ENCODE measurements at places on chromosomes 7 and 10.
A peak's percentile ranks its signal among the peaks of the same experiment; 100 is the strongest.

DNA sequence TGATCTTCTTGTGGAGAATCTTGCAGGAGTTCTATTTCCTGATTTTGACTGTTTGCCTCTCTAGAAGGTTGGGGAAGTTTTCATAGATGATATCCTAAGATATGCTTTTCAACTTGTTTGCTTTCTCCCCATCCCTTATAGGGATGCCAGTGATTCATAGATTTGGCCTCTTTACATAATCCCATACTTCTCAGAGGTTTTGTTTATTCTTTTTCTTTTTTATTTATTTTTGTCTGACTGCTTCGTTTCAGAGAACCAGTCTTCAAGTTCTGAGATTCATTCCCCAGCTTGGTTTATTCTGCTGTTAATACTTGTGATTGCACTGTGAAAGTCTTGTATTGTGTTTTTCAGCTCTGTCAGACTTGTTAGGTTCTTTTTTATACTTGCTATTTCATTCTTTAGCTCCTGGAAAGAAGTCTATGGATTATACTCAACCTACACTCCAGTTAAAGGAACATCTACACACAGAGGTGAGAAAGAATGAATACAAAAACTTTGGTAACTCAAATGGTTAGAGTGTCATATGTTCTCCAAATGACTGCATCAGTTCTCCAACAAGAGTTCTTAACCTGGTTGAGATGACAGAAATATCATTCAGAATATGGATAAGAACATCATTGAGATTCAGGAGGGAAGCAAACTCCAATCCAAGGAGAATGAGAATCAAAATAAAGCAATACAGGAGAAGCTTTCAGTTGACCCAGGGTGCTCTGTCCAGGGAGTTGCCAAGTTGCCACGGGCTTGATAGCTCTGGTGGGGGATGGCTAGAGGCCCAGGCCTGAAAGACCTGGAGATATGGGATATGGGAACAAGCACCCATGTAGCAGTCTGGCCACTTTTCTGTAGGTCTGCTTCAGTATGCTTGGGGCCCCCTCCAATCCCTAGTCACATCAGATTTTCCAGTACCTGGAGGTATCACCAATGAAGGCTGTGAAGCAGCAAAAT lies 150.3 kb downstream of the AHR start:
- no peak for DNase-seq

- DNase-seq, result no peak
Measured at GRCh38 chr7:112970771-112971170, 115.9 kb downstream of the GPR85 start.

DNA sequence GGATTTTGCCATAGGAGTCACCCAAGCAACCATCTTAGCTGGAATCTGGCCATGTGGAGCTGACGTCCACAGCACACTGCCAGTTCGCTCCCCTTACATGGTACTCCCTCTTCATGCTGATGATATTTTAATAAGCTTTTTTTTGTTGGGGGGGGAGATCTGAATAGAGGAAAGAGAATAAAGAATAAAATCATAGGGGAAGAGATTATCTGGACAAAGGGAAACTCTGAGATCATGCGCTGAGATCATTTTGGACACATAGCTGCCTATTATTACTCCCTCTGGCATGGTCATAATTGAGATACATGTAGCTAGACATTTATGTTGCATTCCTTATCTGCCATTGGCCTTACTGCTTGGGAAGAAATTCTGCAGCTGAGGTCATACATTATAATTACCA lies 282.7 kb downstream of the HTR7 start:
- no peak for DNase-seq

DNA sequence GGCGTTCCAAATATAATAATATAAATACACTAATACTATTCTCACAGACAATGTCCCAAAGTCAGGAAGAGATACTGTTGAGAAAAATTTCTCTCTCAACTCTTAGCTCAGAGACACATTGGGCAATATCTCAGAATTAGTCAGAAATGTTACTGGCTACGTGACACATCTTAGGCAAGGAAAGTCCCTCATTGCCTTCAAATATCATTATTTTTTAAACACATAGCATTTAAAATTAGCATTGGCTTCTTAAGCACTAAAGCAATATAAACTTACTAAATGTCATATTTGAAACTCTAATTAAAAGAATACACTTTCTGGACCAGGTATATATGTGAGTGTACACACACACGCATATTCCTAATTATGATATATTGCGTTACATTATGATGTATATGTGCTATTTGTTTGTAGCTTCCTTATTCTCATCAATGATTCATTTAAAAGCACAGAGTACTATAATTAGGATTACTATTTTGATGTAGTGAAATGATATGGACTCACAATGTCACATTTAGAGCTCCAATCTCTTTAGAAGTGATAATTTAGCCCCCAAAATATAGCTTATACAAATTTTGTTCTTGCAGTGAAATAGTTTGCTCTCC lies 255.8 kb downstream of the TWIST1 start:
- peak; percentile 15 for DNase-seq

- DNase-seq, result no peak
Measured at GRCh38 chr10:101071885-101072433, 10.2 kb downstream of the KAZALD1 start.

DNA sequence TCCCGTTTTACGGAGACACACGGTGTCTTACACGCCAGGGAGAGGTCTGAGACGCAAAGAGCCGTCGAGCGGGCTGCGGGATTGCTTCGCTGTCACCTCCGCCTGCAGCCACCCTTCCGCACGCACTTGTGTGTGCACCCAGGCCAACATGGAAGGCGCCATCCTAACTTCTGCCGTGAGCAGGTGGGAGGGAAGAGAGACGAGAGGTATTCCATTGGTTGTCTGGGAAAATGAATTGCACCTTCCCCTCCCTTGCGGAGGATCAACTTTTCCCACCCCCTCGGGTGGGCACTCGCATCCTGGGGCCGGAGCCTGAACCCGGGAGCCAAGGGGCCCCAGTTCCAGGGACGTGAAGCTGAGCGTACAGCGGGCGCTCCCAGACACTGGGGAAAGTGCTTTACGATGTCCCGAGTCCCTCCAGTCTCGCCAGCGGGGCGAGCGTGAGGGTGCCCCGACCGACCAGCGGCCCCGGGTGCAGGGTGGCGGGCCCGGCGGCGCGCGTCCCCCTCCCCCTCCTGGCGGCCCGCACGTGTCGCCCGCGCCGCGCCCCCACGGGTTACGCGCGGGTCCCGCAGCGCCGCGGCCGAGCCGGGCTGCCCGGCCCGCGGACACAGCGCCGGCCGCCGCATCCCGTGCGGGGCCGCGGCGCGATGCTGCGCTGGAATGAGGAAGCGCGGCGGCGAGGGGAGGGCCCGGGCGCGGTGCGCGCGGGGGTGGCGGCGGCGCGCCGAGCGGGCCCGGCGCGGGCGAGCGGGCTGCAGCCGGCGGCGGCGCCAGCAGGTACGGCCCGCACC lies 984 bp upstream of the IKZF1 start:
- DNase-seq, result no peak

GRCh38 chr7:36994456-36995112 lies 270.3 kb upstream of the AOAH start:
- no peak for DNase-seq

GRCh38 chr7:150365673-150366398 lies 2.8 kb upstream of the REPIN1 start:
- DNase-seq, result no peak

GRCh38 chr10:11156480-11156879 lies 138.8 kb downstream of the CELF2 start:
- no peak for DNase-seq

DNA sequence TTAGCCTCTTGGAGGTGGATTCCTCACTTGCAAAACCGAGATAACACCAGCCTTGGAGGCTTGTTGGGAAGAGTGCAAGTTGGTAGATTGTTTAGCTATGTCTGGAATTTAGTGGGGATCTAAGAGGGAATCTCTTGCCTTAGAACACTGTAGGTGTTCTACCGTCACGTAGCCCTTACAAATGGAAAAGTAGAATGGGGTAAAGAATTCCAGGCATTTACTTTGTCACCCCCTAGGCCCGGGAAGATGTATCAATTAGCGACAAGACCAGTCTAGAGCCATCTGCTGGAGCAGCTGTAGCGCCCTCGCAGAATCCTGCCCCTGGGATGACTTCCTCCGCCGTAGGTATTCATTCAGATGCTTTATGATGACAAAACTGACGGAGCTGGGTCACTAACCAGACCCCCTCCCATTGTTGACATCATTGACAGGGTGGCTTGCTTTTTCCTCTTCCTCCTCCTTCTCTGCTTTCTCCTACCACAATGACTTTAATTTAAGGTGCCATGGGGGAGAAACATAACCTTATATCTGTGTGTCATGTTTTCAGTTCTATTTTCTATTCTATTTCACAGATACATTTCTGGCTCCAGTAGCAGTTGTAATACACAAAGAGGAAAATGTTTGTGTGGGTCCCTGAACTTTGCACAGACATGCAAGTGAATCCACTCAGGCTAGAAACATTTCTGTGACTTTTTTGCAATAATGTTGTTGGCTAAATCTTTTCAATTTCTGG lies 262.6 kb upstream of the LYZL1 start:
- DNase-seq, result no peak

DNA sequence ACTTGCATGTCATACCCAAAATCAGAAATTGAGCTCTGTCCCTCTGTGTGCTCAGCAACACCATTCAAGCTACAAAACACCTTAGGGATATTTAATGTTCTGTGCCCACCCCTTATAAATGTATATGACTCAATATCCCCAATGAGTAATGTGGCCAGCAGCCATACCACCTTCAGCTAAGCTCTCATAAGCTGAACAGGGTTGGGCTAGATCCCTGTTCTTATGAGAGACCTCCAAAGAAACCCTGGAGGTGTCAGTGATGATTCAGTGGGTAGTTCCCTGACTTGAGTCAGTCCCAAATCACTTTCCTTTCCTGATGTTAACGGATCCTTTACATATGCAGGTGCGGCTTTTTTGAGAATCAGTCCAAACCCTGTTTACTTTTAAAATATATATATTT lies 253.8 kb downstream of the CREB5 start:
- no peak for DNase-seq

- DNase-seq, result no peak
Measured at GRCh38 chr7:133003052-133003910, 78.6 kb downstream of the CHCHD3 start.

- no peak for DNase-seq
Measured at GRCh38 chr7:24508316-24508715, 64.9 kb upstream of the PALS2 start.

- no peak for DNase-seq
Measured at GRCh38 chr7:38658921-38659320, 27.7 kb upstream of the AMPH start.

DNA sequence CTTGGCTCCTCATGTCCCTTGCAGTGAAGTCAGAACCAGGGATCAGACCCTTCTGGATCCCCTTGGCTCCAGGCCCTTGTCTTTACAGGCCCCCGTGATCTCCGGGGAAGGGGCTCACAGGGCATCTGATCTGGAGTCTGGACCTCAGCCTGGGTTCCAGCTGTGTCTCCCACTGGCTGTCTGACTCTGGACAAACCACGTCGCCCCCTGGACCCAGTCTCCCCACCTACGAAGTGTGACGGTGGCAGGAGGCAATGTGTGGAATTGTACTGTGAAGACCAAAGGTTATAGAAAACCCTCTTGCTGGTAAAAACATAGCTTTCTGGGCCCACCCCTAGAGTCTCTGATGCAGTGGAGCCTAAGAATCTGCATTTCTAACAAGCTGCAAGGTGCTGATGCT lies 15.5 kb upstream of the C10orf71 start:
- no peak for DNase-seq

DNA sequence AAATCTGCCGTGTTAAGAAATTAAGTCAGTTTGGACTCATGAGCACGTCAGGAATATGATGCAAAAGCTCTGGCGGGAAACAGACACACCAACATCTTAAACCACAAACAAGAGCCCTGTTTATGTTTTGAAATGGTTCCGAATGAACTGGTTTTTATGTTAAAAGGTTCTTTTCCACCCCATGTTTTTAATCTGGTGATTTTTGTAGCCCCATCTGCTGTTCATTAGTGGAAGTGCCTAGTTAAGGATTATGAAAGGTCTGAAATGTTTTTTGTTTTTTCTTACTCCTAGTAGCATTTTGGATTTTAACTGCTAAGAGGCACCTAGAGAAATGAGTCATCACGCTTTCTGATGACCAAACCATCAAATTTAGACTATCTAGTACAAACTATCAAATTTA lies 404.1 kb upstream of the MKI67 start:
- no peak for DNase-seq

GRCh38 chr10:10804998-10805740 lies 212.5 kb upstream of the CELF2 start:
- no peak for DNase-seq

DNA sequence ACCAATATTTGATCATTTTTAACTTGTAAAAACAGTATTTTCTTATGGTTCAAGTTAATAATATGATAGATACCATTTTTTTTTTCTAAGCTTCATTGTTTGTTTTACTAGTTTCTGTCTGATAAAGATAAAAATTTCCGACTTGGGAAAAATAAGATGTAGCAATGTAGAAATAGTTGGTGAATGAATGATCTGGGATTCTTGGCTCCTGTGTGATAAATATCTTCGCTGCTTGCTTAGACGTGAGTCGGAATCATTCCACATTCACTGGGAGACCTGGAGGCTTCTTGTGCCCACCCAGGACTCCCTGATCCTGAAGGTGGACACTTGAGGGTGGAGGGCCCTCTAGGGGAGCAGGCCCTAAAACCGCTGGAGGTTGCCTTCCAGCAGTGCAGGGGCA lies 47.9 kb downstream of the EXOC4 start:
- no peak for DNase-seq

DNA sequence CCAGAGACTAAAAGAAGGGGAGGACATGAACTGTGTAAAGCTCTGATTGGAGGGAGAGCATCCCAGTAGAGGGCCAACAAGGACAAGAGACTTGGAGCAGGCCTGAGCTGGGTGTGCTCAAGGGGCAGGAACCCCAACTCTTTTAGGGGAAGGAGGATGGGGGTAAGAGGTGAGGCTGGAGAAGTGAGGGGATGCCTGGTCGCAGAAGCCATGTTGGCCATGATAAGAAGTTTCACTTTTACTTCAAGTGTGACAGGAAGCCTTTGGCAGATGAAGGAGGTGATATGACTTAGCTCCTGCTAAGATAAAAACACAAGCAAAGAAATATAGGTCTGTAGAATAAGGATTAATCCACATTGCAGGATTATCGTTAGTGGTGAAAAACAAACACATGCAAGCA lies 208.3 kb downstream of the JAZF1 start:
- DNase-seq, result peak; percentile 57

GRCh38 chr7:151695951-151696541 lies 176.4 kb upstream of the RHEB start:
- no peak for DNase-seq

GRCh38 chr10:5888843-5889623 lies 660 bp downstream of the ANKRD16 start:
- DNase-seq, result peak; percentile 31

- no peak for DNase-seq
Measured at GRCh38 chr7:15068324-15068723, 165.8 kb upstream of the DGKB start.

All from activated CD4-positive, alpha-beta T cell treated with anti-CD3 and anti-CD28 coated beads, Interleukin-2, Interleukin-4, amounts not matched to agents 100 ng/mL and 50 ng/mL, durations not matched to agents 16 hours and 8 hours (primary cell).